ENCODE measurements at places on chromosomes 16 and 17.

- DNase-seq: no peak
Observed at GRCh38 chr17:4162321-4162720, 19.3 kb downstream of the CYB5D2 start.

DNA sequence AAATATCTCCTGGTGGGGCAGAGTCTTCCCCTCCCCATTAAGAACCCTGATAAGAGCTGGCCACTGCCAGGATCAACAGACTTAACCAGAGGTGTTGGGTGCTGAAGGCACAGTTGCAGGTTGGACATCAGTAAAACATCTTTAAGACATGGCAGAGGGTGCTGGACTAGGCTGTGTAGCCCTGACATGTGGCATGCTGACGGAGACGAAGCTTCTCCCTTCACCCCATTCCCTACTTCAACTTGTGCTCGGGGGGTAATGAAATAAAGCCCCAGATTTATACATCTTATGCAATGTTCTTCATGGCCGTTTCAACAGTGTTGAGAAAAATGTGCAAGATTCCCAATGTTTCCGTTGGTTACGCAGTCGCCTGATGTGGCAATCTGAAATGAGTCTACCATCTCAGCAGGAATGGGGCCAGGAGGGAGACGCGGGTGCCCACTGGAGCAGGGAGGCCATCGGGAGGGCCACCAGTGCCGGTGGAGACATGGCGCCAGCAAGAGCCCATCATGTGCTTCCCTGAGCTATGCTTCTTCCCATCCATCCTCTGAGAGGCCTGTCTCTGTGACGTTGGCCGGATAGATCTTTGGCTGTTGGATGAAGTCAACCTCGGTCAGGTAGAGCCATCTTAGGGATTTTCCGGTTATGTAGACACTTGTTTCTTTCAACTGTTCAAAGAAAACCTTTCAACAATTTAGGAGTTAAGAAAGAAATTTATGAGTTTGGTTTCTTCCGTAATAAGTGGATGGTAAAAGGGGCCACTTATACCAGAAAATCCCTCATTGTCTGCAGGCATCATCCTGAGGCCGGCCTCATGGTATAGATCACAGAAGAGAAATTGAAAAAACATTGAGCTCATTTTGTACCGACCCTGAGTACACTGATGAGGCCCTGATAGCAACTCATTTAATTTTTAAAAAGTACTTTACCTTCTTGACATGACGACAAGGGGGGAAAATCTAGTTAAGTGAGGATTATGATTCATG, 6.4 kb downstream of the IRF8 start:
- no peak for DNase-seq

GRCh38 chr17:3985846-3986245, 21.6 kb upstream of the ATP2A3 start:
- DNase-seq: no peak

- DNase-seq: no peak
Observed at GRCh38 chr17:55120651-55121050, 144.1 kb upstream of the HLF start.

DNA sequence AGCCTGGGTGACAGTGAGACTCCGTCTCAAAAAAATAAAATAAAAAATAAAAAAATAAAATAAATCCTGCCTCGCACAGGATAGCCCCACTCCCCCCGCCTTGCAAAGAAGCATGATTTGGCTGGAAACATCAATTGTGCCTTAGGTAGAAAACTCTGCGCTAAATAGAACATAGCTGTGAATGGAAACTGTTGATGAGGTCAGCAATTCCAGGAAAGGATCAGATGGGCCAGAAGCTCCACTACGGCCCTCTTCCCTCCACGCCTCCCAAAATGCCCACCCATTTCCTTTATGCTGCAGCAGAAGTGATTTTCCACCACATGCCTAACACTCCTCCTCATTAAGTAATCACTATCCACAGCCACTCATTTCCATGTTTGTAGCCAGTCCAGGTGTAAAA, 473.4 kb downstream of the XYLT1 start:
- DNase-seq: no peak

GRCh38 chr17:29124135-29124924, 55.9 kb downstream of the MYO18A start:
- DNase-seq: no peak

- no peak for DNase-seq
Observed at GRCh38 chr17:78709119-78709681, 72.9 kb downstream of the CYTH1 start.
